CD4-positive, alpha-beta memory T cell (primary cell): ENCODE measurements at places on chromosomes 12 and 14.

GRCh38 chr14:95608637-95609235 is 73.9 kb downstream of the GLRX5 start:
- DNase-seq: no peak

DNA sequence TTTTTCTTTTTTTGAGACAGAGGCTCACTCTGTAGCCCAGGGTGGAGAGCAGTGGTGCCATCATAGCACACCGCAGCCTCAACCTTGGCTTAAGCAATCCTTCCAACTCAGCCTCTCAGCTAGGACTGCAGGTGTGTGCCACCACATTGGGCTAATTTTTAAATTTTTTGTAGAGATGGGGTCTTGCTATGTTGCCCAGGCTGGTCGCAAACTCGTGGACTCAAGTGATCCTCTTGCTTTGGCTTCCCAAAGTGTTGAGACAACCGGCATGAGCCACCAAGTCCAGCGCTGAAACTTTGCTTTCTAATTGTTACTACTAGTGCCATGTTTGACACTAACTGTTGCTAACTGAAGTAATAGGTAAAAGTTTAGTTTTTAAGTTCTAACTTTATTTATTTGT is 8.0 kb downstream of the RNF10 start:
- no peak for DNase-seq

- DNase-seq: no peak
Measured at GRCh38 chr12:132631666-132632065, 13.1 kb downstream of the P2RX2 start.

GRCh38 chr14:55620981-55621380 is 41.0 kb downstream of the KTN1 start:
- no peak for DNase-seq
